ENCODE measurements at places on chromosomes 7 and 10.

- no peak for DNase-seq
These were observed 91.0 kb upstream of the TMEM72 start for GRCh38 chr10:44820094-44820493.

DNA sequence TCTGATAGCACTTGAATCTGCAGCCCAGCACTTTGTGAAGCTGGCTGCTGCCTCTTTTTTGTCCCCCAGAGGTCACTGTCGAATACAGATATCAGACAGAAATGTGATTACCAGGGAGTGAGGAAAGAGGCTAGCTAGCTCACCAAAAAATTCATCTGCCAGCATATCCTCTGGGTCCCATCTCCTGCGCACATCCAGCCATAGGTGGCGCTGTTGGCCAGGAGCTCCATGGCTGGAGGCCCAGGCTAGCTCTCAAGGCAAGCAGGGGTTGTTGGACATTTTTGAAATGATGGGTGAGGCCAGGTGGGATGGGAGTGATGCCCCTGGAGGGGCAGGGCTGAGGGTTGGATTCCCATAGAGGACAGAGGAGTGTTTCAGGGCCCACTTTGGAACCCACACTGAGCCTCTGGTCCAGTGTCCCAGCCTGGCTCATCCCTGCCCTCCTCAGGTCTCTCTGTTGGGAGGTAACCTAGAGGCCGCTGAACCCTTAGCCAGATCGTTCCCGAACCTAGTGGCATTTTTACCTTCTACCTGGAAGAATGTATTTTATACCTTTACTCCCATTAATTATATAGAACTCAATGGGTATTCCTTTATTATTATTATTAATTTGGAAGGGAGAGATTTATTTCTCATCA is 14.8 kb downstream of the DPCD start:
- DNase-seq = no peak

DNA sequence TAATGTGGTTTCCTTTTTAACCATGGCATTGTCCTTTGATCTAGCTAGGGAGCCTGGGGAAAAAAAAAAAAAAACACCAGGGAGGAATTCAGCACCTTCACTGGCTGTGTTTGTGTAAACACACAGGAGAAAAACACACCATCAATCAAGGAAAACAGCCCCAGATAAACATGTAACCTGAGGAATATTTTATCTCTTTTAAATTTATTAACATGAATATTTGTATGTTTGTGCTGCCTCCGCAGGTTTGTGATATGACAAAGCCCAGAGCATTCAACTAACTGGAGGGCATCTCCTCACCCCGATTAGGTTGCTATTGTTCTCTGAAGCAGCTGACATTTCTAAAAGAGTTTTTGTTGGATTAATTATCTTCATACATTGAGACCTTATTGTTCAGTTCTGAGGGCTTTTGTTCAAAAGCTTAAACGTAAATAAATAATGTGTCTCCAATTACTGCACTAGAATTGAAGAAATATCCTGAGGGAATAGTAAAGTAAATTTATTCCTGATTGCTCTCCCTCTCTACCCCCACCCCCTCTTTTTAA is 89.4 kb upstream of the SEMA3E start:
- DNase-seq = no peak

DNA sequence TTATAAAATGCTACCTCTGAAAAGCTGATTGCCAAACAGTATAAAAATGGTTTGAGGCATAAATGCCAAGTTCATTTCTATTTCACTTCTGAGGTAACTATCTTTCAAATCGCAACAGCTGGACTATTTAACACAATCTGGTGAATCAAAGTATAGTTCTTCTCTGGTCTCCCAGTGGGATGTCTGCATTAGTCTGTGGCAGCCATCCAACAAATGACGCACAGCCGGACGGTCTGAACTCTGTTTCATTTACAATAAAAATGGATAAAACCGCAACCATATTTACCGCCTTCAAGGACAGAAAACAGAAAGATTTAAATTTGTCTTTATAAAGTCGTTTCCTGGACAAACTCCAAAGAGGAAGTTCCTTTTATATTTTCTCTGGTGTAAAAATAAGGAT is 41.9 kb downstream of the ENO4 start:
- no peak for DNase-seq

All from stimulated activated CD4-positive, alpha-beta T cell treated with anti-CD3 and anti-CD28 coated beads, Interleukin-15, amount 100 ng/mL, for 1 hour (primary cell).